ENCODE measurements at places on chromosomes 3 and 15.

DNA sequence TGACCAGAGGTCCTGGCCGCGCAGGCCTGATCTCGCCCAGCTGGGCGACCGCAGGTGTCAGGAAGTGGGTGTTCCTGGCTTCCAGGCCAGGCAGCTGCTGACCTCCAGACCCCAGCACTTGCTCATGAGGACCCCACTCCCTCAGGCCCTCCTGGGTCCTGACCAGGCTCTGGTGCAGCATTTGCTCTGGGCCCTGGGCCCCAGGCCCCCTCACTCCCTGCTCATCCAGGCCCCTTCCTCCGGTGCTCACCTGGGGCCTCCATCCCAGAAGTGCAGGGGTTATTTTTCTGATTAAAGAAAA is 7.7 kb upstream of the ROPN1B start:
- DNase-seq, result no peak

- DNase-seq, result no peak
These were observed 589 bp upstream of the MAPKBP1 start for GRCh38 chr15:41773729-41774061.

DNA sequence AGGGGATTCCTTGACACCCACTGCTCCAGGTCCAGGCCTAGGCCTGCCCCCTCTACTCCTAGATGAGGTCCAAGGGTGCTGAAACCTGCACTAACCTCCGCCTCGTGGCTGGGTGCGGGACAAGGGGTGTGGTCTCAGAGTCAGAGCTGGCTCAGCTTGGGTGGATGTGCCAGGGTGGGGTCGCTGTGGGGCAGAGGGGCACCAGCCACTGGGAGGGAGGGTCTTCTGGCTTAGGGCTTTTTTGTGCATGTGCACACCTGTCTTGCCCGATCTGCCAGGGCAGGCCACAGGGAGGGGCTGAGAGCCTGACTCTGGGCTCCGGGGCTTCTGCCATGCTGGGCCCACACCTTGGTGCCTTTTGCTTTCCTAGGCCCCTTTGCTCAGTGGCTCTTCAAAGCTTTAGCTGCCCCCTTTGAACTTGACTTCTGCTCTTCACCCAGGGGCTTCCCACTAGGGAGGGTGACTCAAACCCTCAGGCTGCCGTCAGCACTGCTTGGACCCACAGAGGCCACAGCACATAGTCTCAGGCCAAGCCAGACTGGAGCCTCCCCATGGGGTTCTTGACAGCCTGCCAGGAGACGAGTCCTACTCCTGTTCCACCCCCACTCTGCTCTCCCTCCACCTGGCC is 73.0 kb downstream of the KLF13 start:
- DNase-seq, result no peak

- DNase-seq, result no peak
These were observed 20.4 kb downstream of the CD200 start for GRCh38 chr3:112353365-112353764.

DNA sequence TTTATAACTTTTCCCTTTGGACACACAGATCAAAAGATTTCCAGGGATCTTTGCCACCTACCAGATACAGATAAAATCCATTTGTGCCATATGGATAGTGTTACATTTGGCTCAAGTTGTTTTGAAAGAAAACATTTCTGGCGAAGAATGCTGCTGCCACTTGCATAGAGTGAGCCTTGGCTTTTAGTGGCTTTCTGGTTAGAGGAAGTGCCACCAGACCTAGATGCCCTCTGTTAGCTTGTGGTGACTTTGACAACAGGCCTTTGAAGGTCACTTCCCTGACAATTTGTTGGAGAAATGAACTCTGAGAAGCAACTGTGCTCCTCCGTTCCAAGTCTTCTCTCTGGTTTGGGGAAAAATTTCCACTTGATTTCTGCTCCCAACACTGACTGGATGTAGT is 158.0 kb downstream of the CHST2 start:
- DNase-seq, result no peak

DNA sequence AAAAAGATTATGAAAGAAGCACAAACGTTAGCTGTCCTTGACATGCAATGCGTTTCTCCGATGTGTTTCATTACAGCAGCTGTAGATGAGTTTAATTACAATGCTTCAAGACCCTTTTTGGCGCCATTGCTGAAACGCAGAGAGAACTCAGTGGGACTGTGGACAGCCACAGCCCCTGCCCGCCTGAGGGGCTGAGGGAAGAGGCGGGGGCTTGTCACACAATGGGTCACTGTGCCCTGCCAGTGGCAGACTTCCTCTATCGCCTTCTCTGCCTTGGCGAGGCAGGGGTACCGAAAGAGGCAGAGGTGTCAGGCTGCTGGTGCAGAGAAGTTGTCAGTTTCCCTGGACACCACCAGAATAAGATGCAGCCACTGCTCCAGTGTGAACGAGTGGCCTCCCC is 252.0 kb downstream of the NR2F2 start:
- no peak for DNase-seq

DNA sequence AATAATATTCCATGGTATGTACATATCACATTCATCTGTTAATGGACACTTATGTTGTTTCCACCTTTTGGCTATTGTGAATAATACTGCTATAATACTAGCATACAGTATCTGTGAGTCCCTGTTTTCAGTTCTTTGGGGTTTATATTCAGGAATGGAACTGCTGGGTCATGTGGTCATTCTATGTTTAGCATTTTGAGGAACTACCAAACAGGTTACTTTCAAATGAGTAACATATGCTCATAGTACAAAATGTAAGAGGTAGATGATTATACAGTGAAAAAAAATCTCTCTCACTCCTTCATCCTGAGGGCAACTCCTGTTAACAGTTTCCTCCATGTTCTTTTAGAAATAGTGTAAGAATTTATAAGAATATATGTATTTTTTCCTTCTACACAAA is 162.2 kb downstream of the PLD1 start:
- DNase-seq, result no peak

DNA sequence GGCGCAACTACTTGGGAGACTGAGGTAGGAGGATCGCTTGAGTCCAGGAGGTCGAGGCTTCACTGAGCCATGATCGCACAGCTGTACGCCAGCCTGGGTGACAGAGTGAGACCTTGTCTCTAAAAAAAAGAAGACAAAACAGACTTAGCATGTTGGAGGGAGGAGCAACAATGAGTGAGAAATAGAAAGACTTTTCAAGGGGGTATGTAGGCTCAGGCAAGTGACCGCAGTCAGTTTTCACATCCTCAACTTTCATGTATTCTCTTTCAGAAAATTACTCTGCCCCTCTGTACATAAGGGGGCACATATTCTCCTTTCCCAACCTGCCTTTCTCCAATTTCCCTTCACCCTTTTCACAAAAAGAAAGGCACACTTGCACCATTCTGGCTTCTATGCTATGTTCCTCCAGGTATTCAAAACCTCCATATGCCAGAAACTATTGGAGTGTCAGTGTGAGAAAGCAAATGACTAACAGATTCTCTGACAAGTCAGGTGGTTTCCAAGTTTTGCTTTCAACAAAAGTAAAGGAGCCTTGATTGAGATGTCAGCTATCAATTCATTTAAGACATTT is 7.6 kb downstream of the NSUN3 start:
- no peak for DNase-seq
